ENCODE measurements at places on chromosomes 4 and X.

GRCh38 chrX:3415011-3415410 lies 68.6 kb upstream of the MXRA5 start:
- no peak for DNase-seq

DNA sequence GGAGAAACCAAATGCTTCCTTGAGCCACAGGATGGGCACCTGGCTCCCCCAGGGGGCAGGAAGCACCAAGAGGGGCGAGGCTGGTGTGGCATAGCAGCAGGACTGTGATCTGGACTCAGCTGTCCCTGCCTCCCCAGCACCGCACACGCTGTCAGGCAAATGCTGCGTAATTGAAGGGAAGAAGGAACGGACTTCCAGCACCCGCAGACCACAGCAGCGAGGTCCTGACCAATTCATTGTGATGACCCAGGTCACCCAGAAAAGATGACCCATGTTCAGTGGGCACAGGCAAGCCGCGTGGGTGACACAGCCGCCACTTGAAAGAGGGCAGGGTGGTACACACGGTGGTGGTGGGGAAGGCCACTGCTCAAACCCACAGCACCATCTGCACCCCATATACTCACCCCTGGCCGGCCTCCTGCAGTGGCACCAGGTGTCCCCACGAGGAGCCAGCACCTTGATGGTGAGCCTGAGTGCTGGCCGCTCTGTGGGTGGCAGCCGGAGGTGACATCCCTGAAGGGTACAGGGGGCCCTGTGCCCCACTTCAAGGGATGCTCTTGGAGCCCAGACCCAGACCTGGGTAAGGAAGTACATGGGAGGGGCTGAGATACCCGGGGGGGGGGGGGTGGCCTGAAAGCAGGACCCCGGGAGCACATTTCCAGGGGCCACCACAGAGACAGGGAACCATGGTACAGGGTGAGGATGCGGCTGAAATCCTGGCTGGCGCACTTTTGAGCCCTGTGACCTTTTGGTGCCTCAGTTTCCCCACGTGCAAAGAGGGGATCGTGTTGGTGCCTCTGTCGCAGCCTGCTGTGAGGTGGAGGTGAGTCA lies 11.5 kb downstream of the NAT8L start:
- no peak for DNase-seq

DNA sequence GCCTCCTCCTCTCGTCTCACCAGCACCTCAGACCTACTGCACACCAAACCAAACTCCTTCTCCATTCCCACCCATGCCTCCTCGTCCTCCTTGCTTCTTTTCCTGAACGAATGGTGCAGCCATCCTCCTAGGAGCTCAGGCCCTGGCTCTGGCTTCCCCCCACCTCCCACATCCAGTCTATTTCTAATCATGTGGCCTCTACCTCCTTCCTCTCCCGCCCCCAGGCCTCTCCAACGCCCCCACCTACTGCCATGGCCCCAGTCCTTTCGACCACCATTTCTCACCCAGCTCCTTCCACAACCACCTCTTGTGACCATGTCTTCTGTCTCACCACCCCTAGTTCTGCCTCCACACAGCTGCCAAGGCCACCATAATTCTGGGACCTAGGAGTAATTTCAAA lies 127.1 kb downstream of the PJA1 start:
- DNase-seq, result no peak

- no peak for DNase-seq
These were observed 148.9 kb downstream of the MAML3 start for GRCh38 chr4:140004922-140005627.

DNA sequence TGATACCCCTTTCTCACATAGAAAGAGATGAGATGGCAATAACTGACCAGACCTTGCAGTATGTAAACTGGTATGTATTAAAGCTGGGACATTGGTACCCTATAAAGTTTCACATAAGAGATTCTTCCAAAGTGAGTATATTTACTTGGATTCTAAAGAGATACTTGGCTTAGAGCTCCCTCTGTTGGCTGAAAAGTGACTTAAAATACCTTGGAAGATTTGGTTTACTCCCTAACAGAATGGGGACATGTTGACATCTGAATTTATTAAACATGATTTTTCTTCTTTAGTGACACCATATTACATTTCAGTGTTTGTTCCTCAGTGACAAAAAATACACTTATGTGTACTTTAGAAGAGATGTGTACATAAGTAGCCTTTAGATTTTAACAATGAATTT lies 47.9 kb upstream of the RGN start:
- peak; percentile 61 for DNase-seq

- no peak for DNase-seq
These were observed 98.3 kb downstream of the DCLK2 start for GRCh38 chr4:150176547-150176946.

DNA sequence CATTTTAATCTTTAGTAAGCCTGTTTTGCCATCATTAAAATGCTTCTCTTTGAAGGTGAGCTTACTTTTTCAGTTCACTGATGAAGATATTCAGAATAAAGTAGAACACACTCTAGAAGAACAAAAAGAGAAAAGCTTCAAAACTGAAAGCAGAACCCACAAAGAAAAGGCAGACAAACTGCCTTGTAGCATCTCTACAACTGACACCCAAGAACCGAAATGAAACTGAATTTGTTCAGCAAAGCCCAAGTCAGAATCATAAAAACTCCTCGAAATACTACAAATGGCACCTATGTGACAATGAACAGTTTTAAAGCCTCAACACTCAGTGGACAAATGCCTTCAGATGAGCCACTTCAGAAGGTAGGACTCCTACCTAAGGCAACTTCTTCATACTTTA lies 83.6 kb downstream of the MAML3 start:
- DNase-seq, result no peak

DNA sequence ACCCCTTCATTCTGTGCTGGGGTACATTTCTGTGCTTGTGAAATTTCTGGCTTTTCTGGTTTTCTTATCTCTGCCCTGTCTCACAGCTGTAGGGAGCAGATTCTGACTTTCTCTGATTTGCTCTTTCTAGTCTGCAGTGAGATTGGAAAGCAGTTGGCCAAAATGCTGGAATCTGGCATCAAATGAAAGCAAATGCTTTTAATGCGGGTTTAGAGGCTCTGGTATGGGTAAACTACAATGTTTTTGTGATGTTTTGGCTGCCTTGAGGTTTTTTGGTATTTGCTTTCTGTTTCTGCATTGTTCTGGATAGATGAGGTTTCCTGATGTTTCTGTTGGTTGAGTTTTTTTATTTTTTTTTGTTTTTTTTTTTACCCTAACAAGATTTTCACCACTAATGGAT lies 23.8 kb downstream of the SMIM20 start:
- DNase-seq, result no peak

GRCh38 chr4:153750197-153750817 lies 9.5 kb downstream of the RNF175 start:
- DNase-seq, result peak; percentile 74

DNA sequence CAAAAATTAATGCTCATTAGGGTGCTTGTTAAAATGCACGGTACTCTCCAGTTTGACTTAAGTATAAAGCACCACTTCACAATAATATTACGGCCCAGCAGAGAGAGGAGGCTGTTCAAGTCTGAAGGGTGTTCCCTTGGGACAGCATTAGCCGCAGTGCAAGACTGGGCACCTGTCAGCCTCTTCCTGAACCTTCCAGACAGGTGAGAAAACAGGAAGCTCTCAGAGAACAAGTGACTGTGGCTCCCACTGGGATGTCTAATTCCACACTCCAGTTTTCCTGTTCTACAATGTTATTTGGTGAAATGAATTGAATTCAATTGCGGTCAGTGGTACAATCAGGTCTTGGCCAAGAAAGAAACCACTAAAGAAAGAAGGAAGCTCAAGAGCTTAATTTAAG lies 414.4 kb downstream of the SMARCA1 start:
- DNase-seq, result no peak

- DNase-seq, result no peak
These were observed 191.4 kb downstream of the TSPAN5 start for GRCh38 chr4:98466868-98467599.

DNA sequence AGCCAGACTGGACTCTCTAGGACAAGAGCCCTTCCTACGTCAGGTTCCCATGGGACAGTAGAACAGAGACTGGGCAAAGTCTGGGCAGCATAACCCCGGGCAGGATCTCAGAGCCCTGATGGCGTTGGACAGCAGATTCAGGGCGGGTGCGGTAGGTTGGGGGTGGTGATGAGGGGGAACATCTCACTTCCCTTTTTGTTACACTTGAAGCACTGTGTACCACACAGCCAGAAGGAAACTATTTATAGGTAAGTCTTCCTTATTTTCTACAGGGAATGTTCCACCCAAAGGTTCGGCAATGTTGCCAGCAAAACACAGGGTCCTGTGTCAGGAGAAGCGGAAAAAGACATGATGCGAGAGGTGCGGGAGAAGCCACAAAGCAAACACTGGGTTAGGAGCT lies 54.3 kb downstream of the TSC22D3 start:
- DNase-seq, result no peak

DNA sequence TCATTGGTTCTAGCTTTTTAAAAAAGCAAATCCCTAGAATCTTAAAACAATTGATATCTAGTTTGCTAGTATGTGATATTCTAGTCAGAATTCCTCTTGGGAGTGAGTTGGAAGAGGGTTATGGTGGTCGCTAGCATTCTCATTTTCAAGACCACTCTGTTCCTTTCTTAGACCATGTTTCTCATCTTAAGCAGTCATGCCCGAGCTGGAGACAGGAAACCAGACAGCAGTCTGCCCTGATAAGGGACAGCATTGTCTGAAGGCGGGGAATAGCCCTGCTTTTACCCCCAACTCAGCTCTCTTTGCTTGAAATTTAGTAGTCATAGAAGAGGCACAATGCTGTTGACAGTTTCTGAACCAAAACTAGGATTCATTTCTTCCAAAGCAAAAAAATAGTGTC lies 5.2 kb downstream of the KLF3 start:
- DNase-seq, result no peak

Data from SW480 (cell line).